ENCODE measurements at places on chromosomes 11 and 22.

- DNase-seq = no peak
Observed at GRCh38 chr22:48639896-48640748, 1187.6 kb downstream of the BRD1 start.

GRCh38 chr22:43088627-43088983 lies 586 bp downstream of the TTLL1 start:
- no peak for DNase-seq

GRCh38 chr11:26557666-26558065 lies 14.4 kb downstream of the MUC15 start:
- DNase-seq = no peak

DNA sequence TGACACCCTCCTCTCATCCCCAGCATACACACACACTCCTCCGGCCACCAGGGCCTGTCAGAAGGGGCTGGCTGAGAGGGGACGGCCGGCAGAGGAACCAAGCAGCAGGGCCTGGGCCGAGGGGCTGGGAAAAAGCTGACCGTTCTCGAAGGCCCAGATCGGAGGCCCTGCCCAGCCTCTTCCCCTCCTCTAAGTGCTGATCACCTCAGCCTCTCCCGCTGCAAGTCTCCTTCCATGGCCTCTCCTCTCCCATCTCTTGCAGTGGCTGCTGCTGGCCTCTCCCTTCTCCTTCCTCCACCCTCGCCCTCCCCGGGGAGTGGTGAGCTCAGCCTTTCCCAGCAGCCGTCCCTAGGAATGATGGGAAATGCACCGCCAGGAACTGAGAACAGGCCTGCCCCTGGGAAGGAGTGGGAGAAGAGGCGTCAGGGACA lies 39.6 kb downstream of the ARRB1 start:
- DNase-seq = no peak

GRCh38 chr11:79330651-79331050 lies 110.2 kb downstream of the TENM4 start:
- no peak for DNase-seq

DNA sequence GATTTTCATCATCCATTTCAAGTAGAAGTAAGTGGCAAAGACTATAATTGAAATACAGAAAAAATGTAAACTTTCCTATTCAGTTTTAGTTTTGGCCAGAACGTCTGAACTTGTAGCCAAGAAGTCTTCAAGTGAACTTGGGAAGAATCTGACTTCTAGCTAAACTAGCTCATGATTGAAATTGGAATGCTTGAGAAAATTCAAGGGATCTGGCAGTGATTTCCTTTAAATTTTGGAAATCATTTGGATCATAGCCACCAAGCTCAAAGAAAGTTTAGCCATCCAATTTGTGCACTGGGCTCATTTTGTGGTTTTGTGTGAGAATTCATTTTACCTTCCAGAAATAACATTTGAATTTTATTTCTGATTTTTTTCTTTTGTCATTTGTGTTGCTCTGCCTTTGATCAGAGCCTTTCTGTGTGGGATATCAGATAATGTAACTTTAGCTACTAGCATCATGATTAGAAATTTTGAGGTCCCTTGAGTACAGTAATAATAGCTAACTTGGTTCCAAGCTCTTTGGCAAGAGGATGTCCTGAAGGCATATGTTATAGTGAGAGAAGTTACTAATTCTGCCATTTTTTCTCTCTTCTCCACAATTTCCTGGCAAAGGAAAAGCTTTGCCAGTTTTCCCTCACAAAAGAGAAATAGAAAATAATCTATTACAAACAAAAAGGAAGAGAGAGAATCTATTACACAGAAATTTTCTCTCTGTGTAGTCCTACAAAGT lies 2123.7 kb upstream of the RAG2 start:
- DNase-seq = no peak

GRCh38 chr11:13207270-13207664 lies 70.3 kb upstream of the BMAL1 start:
- no peak for DNase-seq

DNA sequence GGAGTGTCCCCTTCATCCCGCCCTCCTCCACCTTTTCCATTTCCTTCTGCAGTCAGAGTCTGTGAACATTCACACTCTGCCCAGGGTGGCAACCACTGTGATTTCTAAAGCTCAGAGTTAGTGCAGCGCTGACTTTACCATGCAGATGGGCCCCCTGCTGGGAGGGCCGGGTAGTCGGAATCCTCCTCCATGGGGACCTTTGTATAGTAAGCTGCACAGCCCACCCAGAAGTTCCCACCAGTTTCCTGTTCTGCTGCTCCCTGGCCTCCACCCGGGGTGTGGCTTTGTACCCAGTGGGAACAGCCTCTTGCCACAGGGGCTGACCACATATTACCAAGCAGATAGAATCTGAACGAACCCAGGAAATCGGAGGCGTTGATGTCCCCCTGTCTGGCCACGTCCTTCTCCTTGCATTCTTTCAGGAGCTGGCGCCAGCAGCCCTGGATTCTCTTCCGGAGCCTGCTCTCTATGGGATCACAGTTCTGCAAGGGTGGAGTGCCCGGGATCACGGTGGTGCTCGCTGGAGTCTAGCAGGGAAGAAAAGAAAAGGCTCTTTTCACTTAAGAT lies 125.3 kb downstream of the MPPED1 start:
- DNase-seq = no peak

DNA sequence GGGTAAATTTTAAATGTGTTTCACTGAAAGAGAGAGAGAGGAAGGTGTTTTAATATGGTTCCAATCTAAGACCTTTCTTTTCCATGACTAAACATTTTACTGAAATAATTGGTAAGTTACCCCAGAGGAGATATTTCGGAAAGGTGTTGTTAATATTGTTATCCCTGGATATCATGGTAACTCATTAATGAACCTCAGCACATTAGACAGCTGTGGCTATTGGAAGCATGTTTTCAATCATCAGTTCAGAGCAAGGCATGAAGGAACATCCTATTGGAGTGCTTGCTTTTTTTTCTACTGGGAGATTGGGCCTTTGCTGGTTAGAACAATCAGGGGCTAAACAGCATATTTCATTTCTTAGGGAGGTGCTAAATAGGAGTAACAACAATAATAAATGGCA lies 11.8 kb downstream of the BARX2 start:
- DNase-seq = no peak

DNA sequence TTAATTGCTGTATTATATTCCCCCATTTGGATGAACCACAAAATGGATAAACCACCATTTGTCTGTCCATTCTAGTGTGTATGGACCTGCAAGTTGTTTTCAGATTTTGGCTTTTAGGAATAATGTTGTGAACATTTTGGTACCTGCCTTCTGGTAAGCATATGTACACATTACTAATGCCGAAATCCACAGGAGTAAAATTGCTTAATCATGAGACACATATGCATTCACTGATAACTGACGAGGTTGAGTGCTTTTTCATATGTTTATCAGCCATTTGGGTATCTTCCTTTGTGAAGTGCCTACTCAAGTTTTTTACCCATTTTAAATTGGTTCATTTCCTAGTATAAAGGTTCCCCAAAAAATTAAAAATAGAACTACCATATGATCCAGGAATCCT lies 34.2 kb downstream of the OSBP2 start:
- DNase-seq = no peak

- DNase-seq = no peak
Observed at GRCh38 chr22:50298937-50299784, 8.3 kb downstream of the PLXNB2 start.

DNA sequence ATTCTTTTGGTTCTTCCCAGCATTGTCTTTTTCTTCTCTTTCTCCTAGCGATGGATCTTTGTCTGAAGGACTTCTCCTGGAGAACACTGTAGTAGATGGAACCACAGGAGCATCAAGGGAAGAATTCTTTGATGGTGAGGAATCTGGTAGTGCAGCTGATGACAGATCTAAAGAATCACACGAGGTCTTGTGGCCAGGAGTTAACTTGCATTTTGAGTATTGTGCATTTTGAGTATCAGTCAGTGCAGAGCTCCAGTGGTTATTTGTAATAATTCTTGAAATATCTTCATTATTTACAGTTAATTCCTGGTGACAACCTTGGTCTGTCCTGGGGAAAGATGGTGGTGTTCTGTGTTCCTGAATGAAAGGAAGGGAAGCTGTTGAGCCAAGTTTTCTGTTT lies 14.5 kb upstream of the POGLUT3 start:
- DNase-seq = no peak

GRCh38 chr11:126333142-126333541 lies 22.3 kb upstream of the ST3GAL4 start:
- no peak for DNase-seq

GRCh38 chr11:68710409-68710808 lies 26.1 kb downstream of the GAL start:
- no peak for DNase-seq

DNA sequence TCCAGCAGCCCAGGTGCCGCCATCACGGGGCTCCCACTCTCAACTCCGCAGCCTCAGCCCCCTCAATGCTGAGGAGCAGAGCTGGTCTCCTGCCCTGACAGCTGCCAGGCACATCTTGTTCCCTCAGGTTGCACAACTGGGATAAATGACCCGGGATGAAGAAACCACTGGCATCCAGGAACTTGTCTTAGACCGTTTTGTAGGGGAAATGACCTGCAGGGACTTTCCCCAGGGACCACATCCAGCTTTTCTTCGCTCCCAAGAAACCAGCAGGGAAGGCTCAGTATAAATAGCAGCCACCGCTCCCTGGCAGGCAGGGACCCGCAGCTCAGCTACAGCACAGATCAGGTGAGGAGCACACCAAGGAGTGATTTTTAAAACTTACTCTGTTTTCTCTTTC lies at the start of gene SAA1:
Gene SAA1, plus strand, starts transcription at position 316 of the 400 bp plus-strand sequence. CDS start 624 bp downstream, outside the sequence.
- no peak for DNase-seq

- no peak for DNase-seq
Observed at GRCh38 chr11:7612661-7613393, 60.5 kb downstream of the CYB5R2 start.

DNA sequence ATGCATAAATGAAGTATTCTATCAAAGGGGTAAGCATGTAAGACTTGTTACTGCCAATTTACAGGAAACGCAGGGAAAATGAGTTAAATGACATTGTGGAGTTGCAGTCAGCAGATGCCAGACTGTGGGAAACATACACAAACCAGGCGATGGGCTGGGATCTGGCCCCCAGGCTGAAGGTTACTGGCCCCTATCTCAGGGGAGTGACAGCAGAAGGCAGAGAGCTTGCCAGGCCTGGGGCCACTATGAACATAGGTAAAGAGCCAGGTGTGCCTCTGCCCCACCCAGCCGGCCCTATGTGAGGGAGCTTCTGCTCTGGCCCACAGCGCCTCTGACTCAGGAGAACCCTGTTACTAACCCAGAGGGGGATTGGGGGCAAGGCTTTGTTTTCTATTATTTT lies 26.1 kb upstream of the SLC25A1 start:
- DNase-seq = no peak

- DNase-seq = no peak
Observed at GRCh38 chr11:15685306-15685705, 570.6 kb downstream of the INSC start.

DNA sequence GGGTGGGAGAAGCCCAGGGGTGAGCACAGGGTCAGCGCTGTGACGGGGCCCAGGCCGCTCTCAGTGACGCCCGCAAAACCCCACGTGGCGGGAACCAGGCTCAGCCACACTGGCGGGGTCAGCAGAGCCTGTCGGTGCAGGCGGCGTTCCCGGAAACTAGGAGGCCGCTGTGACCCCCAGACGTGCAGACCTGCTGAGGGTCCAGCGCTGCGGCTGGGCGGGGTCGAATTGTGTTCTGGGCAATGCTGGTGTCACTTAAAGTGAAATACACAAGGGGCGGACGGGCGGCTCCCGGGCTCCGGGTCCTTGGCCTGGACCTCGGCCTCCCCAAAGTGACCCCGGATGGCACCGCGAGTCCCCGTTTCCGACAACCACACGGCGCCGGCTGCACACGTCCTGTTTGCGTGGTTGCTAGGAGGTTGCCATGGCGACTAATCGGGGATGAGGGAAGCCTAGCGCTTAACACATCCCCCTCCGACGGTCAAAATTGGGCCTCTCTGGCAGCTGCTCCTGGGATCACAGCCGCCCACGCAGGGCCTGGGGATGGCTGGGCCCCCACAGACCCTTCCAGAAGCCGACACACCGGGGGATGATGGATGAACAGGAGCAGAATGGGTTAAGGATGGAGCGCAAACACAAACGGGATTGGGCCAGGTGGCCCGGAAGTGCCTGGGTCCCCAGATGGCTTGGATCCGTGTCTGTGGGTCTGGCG lies 81.7 kb upstream of the PRR5 start:
- peak; percentile 43 for DNase-seq

DNA sequence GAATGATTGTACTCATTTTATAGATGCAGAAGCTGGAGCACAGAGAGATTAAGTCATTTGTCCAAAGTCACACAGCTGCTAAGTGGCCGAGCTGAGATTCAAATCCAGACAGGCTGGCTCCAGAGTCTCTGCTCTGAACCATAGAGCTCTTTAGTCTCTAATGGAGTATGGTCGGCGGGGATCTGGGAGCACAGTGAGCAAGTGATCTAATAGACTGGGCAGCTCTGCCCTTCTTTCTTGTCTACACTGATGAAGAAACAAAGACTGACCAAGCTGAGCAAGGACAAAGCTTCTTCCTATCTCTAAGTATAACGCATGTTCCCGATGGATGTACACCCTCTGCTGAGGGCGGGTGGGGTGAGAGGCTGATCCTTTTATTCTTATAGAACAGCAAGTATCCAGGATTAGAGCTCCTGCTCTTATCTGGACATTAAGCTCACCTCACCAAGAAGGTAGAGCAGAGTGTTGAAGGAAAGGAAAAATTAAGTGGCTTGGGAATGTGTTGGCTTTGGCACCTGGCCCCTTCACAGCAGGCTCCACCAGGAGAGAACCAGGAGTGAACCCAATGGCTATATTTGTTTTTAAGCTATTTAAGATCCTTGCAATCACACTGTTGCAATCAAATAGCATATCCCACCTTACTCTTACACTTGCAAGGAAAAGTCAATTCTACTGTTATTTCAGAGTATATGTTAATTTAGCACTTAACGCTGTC lies 68.7 kb downstream of the ETS1 start:
- DNase-seq = no peak

DNA sequence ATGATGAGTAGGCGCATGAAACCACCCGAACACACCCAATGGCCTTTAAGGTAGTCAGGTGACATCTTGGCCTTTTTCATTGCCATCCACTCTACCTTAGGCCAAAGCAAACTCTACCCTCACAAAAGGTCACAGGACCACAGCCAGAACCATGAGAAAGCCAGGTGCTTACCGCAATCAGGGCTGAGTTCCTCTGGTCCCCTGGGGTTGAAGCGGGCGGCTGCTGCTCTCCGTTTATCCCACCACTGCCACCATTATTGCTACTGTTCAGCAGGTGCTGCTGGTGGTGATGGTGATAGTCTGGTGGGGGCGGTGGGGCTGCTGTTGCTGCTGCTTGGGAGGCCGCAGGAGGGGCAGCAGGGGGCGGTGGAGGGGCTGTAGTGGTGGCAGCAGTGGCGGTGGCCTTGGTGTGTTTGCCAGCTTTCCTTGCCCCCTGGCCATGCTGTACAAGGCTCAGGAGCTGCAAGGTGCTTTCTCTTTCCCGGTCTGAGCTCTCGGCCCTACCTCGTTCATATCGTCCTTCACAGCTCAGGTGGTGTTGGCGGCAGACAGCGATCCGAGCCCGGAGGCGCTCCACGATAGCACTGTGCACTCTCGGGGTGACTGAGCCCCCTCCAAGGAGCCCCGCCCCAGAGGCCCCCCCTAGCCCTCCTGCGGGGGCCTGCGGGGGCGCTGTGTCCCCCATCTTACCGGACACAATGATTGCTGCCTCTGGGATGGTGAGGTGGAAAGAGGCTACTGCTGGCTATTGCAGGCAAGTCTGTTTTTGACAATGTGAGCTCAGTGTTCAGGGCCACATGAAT lies 1.6 kb downstream of the MAML2 start:
- DNase-seq = peak; percentile 17
